Hepatic stellate cell (primary cell): ENCODE measurements at places on chromosomes 2 and 18.

GRCh38 chr18:60936101-60936500 is 397.1 kb upstream of the CDH20 start:
- no peak for DNase-seq

GRCh38 chr18:32707147-32707546 is 65.7 kb downstream of the KLHL14 start:
- no peak for DNase-seq

DNA sequence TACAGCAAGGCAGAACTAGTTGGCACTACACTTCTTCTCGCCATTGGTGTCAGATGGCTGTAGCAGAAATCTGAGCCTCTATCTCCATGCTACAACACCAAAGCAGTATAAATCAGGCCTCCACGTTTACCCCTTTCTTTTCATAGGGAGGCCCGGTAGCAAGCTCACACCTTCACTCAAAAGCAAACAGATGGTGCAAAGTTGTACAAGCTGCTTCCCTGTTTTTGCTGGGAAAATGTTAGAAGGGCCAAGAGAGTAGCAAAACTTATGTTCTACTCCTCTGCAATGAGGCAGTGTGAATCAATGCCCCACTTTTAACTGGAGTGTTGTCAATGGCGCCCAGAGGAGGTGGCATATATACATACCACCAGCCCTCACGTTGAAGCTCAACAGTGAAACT is 369.6 kb upstream of the NRXN1 start:
- no peak for DNase-seq

- peak; percentile 95 for DNase-seq
Measured at GRCh38 chr2:20593072-20594034, 57.5 kb downstream of the HS1BP3 start.

DNA sequence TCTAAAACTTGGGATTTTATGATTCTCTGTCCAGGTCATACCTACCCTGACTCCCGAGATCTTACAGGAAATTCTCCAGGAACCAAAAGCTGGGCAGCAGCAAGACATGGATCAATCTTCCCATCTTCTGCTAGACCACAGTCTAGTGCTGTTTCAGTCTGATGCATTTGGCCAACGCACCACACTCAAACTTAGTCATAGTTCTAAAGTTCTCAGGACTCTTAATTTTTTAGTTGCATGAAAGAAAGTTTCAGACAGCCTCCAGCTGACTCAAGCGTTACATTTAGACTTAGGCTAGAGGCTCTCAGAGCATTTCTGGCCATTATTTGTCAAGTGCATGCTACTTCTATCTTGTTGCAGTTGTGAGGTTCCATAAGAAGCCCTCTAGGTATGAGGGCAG is 230.1 kb upstream of the CCDC150 start:
- DNase-seq = no peak

DNA sequence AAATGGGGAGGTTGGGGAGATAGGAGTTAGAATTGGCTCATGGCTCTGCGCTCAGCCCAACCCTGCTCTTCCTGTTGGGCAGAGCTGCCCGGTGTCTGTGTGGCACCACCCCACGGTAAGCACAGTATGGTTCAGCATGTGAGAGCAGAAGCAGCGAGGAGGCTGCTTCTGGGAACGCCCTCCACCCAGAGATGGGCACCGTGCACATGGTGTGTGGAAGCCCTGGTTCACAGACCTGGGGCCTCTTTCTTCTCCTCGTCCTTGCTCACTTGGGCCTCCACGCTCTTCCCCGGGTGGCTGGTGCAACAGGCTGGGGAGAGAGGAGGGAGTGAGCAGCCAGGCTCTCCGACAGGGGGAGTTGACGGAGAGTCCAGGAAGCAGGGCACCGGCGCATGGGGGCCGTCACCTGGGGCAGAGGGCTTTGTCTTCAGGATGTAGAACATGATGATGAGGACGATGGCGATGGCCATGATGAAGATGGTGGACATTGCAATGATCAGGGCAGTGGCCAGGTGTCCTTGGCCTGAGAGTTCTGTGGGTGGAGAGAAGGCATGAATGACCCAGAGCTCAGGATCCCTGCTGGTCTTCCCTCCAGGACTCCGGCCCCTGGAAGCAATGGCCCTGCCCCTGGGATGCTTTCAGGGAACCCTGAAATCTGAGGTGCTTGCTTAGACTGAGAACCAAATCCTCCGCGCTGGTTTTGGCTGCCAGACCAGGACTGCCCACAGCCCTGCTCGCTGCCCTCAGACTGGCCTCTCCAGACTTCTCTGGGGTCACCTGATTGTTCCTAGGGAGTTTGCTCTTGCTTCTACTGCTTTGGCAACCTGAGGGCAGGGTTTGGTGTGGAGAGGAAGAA is 78.3 kb downstream of the EDAR start:
- no peak for DNase-seq

DNA sequence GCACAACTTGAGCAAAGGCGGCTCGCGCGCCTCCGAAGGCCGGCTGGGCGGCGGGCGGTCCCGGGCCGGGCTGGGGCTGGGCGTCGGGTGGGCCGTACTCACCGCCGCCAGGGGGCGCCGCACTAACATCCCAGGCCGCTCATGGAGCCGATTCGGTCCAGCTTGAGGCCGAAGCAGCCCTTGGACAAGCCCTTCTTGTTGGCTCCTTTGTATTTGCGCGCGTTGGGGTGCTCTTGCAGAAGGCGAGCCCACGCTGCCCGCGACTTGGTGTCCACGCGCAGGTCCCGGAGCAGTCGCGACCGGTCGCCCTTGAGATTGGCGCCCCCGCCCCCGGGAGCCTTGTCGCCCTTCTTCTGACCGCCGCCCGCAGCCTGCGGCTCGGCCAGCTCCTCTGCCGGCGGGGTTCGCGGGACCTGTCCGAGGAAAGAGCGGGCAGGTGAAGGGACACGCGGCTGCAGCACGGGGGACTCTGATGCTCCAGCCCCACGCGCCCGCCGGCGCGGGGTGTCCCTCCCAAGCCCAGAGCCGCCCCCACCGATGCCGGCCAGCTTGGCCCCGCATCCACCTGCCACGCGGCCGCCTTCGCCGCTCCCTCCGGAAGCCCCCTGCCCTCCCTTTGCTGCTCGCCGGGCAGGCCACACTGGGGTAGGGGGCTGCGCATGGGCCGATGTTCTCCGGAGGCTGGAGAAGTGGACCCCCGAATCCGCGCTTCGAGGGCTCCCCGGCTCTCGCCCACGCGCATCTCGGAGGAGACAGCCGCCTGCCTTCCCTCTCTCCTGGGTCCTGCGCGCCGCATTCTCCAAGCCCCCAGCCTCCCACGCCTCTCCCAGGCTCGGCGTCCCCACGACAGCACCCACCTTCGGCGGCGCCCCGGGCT is 655 bp downstream of the NPPC start:
- peak; percentile 94 for DNase-seq

DNA sequence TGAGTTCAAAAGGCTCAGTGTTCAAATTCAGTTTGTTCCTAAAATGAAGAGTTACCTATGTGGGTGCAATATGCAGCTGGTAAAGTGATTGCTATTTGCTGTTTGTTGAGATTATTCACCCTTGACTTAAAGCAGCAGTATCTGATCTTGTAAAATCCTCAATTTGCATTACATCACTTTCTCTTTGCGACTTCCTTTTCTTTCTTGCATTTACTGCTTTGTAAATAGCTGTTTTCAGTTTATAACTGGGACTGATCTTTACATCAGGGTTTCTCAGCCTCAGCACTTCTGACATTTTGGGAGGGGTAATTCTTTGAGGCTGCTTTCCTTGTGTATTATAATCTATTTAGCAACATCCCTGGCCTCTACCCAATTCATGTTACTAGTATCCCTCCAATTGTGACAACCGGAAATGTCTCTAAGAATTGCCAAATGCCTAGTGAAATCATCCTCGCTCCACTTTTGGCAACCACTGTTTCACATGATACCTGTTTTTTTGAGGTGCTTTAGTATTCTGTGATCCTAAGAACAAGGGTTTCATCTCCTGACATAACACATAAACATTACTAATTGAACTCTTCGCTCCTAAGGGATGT is 12.1 kb upstream of the ERCC3 start:
- DNase-seq = no peak

GRCh38 chr2:57156231-57156924 is 890.2 kb upstream of the VRK2 start:
- no peak for DNase-seq

GRCh38 chr2:165390875-165391274 is 78.6 kb upstream of the CSRNP3 start:
- no peak for DNase-seq

DNA sequence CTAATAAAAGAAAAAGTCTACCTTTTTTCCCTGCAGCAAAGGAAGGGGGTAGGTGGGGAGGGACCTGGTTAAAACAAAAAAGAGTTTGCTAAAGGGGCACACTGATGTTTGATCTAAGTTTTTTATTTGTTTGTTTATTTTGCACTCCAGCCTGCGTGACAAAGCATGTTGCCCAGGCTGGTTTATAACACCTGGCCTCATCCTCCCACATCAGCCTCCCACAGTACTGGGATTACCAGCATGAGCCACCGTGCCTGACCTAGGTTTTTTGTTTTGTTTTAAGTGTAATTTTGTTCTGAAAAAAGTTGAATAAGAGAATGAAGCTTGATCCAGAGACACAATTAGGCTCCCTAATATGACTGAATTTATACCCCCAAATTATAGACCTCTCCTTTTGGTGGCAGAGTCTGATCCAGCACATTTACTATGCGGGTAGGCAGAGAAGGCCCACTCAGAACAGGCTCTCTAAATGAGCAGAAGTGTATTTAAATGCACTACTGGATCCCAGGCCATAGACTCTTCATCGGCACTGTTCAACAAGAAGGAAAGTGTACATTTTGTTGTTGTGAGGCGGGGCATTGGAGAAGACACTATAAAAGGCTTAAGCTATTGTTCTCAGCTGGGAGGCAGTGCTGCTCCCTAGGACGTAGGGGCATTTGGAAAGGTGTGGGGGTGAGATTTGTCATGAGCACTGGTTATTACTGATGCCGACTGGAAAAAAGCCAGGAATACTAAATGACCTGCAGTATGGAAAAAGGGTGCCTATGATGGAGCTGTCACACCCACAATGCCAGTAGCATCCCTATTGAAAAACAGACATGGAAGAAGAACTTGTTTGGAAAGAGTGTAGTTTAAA is 32.4 kb downstream of the MRPS9 start:
- DNase-seq = no peak

- DNase-seq = no peak
Measured at GRCh38 chr2:151381266-151381665, 23.9 kb downstream of the TNFAIP6 start.

GRCh38 chr2:165196411-165196810 is 7.4 kb downstream of the SCN3A start:
- peak; percentile 0 for DNase-seq

DNA sequence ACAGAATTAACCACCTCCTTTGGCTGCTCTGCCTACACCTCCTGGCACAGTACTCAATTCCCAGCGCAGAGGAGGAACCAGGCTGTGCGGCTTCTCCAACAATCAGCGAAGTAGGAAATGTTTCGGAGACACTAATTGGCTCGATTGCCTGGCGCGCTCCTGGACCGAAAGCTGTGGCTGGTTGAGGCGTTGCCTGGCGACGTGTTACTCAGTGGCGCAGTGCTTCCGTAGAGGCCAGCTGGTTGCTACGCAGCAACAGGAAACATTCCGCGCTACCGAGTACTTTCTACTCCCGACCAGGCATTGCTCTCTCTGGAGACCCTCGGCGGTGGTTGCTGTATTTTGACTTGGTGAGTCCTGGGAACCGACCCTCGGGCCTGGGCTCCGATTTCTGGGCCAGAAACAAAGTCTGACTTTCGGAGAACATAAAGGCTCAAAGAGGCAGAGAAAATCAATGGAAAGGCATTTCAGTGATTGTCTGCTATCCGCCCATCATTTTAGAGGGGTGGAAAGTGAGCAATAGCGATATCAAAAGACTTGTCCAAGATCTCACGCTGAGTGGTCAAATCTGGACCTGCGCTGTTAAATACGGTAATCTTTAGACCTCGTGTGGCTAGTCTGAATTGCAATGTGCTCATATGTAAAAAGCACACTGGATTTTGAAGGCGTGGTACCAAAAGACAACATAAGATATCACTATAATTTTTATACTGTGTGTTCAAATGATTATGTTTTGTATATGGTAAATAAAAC is at the start of gene DNAH6:
Gene DNAH6 (plus strand): TSS at position 265 of the 753 bp plus-strand sequence. CDS start 1,329 bp downstream, outside the sequence.
- DNase-seq = peak; percentile 90

GRCh38 chr18:15005313-15006130 is 257.6 kb downstream of the ANKRD30B start:
- no peak for DNase-seq

DNA sequence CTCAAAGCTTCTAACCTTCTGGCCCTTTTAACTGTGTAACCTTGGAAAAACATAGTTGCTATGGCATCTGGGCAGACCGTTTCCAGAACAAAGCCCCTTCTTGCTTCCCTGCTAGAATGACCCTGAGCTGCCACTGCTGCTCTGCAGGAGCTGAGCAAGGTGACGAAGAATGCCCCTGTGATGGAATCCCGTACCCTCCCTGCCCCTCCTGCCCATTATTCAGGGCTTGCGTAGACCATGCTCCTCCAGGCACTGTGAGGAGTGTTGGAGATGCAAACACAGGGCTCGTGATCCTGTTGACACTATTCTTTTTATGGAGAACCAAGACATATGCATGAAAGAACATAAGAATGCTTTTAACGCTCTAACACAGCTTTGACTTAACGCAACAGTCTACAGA is 191.1 kb downstream of the CDH2 start:
- DNase-seq = no peak

DNA sequence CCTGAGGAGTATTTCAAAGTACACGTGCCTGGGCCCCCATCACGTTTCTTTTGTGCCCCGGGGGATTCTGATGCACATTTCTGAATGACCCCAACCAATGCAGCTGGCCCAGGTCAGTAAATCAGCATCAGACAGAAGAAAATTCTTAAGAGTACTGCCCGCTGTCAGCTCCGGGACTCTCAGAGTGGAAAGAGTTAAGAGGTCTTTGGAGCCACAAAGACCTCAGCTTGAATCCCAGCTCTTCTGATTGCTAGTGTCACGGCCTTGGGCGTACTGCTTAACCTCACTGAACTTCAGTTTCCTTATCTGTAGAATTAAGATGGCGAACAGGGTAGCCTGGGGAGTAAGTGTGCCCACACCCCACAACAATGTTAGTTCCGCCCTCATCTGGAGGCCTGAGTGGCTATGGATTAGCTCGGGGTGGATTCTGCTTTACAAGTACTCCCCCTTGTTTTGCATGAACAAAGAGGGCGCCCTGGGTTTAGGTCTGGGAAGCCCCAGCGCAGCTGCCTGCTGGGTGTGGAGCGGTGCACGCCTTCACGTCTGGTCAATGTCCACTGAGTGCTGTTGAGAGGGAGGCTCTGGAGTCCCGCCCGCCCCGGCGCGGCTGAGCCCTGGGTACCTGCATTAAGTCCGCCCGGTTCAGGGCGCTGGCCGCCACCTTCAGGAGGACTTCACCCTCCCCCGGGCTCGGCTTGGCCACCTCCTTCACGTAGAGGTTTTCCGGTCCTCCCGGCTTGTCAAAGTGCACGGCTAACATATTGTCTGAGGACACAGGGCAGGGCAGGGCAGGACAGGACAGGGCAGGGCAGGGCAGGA is 858 bp downstream of the TP53I3 start:
- DNase-seq = peak; percentile 82
